Gastroesophageal sphincter (tissue), 4 donors: ENCODE measurements at places on chromosomes 1 and 21.

DNA sequence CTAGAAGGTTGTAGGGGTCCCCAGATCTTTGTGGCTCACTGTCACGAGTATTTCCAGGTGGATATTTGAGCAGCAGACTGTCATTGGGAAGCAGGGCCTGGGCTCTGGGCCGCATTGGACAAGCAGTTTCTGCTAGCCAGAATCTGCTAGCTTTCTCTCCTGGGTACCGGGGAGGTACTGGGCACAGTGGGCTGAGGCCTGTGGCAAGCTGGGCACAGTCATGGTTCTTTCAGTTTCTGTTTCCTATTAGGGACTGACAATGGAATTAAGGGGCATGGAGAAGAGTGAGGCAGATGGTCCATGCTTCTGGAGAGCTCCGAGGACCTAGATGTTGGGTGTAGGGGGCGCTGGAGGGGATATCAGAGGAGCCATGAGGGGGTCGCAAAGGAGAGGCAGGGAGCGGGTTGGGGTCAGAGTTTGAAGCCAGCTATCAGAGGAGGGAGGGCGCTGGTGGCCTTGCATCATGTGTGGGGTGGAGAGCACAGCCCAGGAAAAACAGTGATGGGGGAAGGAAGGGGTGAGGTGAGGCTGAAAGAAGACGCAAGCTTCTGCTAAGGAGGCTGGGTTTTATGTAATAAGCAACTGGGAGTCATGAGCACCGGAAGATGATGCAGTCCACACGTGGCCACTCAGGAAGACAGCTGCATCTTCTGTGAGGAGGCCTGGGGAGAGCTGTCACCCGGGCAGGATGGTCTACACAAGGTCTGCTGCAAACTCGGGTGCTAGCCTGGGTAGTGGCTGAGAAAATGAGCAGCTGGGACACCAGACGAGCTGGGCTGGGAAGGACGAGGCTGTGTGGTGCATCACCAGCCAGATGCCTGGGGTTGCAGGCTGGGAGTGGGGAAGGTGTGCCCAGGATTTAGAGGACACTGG is 72.7 kb downstream of the IER5 start:
- no peak for ATAC-seq

DNA sequence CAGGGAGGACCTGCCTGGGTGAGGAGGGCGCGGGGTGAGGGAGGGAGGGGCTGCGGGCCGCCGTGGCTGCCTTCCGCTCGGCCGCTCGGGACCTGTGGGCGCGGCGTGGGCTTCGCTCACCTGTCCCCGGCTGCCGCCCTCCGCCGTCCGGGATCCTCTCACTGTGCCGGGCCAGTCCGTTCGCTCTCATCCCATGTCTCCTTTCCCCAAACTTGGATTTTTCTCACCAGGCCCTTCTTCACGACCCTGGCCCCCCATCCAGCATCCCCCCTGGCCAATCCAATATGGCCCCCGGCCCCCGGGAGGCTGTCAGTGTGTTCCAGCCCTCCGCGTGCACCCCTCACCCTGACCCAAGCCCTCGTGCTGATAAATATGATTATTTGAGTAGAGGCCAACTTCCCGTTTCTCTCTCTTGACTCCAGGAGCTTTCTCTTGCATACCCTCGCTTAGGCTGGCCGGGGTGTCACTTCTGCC is 362 bp downstream of the ZBTB48 start:
- ATAC-seq: peak; percentile 38

DNA sequence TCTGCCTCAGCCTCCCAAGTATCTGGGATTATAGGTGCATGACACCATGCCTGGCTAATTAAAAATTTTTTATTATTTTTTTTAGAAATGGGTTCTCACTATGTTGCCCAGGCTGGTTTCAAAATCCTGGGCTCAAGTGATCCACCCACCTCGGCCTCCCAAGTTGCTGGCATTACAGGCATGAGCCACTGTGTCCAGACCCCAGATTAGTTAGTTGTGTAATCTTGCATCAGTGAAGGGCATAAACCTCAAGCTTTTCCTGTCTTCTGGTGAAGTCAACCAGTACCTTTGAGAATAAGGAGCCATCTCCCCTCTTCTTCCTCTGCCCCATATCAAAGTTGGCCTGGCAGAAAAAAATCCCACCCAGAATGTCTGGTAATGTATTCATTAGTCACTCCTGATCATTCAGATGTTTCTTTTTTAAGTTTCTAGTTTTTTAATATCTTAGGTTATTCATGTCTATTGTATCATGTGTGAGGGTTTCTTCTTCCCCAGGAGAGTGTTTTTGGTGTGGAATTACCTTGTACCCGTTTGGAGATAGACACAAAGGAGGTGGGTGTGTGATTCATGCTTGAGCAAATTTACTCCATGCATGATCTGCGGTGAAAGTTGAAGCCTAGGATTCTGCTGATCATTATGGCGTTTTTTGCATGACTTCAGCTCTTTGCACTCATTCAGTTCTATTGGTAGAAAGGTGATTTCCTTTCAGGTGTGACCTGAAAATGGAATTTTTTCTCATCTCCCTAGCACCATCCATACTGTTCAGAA is 144.0 kb downstream of the FMN2 start:
- no peak for ATAC-seq

- no peak for ATAC-seq
Measured at GRCh38 chr1:184860985-184861754, 106.5 kb upstream of the EDEM3 start.

- no peak for ATAC-seq
Measured at GRCh38 chr1:31576743-31577455, 584 bp downstream of the TINAGL1 start.

DNA sequence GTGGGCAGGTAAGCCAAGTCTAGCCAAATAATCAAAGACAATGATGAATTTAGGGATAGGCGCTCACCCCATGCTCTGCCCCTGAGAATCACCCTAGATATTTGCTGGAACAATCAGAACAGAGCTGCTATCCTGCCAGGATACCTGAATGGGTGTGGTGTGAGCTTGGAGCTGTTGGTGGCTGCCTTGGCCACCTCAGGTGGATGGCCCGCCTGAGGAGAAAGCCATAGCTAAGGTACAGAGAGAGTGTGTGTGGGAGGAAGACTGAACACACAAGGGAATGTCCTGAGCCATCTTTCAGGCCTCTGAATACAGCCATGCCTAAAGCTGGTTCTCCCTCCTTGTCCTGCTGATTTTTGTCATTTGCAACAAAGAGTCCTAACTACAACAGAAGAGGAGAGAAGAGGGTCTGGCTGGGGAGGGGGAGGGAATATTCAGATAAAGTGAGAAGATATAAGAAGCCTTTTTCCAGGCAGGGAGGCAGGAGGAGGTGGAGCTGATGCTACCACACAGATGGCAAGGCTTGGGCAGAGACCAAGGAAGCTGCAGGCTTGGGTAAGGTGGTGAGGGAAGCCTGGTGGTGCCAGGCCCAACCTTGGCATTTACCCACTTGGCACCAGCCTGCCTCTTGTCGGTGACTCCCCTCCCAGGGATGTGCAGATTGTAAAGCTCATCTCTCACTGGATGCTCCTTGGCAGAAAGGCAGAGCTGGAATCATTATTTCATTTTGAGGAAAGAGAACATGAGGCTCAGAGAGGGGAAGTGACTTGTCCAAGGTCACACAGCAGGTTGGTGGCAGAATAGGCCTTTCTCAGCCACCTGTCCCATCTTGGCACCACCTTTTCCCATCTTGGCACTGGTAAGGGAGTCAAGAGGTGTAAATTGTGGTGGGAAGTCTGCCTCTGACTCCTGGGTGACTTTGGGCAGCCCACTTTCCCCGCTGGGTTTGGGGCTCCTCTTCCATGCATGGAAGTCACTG is 49.7 kb downstream of the NKAIN1 start:
- ATAC-seq: no peak

DNA sequence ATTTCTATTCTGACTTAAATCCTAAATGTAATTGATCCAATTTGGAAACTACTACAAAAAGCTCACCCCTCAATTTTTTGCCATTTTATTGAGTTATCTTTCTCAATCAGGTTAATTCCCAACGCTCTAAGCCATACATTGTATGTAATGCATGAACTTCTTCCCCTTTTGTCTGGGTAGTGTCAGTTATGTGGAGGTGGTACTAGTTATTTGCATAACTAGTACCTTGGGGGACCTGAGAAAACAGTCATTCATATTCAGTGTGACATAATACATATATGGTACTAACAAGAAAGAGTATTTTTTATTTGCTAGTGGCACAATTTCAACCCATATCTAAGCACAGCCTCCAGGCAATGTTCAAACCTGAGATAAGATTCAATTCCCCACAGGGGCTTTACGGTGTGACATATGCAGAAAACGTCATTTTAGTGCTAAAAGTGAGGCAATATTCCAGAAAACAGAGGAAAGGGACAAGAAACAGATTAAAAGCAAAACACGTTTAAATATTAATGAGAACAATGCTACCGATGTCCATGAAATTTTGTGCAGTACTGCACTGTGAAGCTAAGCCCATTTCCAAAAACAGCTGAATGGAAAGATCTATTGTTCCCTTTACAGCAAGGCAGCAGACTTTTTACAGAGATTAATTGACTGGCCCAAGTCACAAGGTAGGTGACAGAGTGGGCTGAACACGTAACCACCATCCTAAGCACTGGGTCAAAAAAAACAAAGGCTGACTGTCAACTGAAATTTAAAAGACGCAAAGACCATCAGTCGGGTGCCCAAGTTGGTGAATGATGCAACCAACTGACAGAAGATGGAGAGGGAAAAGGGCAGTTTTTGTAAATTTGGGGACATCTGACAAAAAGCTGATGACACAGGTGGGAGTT is 1.4 kb downstream of the HLCS start:
- no peak for ATAC-seq

GRCh38 chr1:156947818-156948525 is 27.5 kb downstream of the LRRC71 start:
- no peak for ATAC-seq

- peak; percentile 37 for ATAC-seq
Measured at GRCh38 chr1:156122519-156123355, 8.2 kb downstream of the LMNA start.

GRCh38 chr1:148379170-148379500 is 104.0 kb downstream of the PPIAL4G start:
- no peak for ATAC-seq

- ATAC-seq: no peak
Measured at GRCh38 chr1:119428991-119429390, 14.0 kb downstream of the HSD3B2 start.

DNA sequence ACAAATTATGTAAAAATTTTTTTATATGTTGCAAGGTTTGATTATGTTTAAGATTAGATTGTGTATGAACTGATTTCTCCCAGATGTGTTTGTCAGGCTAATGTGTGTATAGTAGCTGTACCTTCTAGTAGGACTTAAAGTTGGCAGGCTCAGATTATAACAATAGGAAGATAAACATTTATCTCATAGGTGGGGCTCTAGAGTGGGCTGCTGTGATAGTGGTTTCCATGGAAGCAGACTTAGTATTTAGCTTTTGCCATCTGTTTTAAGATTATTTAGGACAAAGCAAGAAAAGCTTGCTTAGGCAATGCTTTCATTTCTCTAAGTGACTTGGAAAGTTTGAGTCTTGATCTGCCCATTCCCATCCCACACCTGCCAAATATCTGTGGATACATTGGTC is 187.7 kb upstream of the CACYBP start:
- ATAC-seq: no peak

- ATAC-seq: no peak
Measured at GRCh38 chr1:15062479-15063099, 91.0 kb upstream of the TMEM51 start.
